ENCODE measurements at places on chromosomes 2 and 18.

DNA sequence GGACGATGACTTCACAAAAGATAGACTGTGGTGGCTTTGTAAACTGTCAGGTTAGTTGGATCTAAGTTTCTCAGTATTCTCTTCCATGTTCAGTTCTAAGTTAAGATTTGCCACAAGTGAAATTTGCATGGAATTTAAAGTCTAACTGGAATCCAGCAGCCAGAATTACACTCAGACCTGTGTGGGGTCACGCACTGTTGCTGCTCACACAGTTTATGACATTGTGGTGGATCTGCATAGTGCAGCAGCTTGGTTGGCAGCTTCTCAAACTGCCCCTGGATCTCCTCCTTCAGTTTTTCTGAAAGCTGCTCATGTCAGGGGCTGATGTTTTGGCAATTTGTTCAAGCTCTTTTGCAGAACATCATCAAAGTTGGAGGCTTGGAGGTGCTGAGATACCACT is 228.1 kb upstream of the KCNJ3 start:
- no peak for DNase-seq

DNA sequence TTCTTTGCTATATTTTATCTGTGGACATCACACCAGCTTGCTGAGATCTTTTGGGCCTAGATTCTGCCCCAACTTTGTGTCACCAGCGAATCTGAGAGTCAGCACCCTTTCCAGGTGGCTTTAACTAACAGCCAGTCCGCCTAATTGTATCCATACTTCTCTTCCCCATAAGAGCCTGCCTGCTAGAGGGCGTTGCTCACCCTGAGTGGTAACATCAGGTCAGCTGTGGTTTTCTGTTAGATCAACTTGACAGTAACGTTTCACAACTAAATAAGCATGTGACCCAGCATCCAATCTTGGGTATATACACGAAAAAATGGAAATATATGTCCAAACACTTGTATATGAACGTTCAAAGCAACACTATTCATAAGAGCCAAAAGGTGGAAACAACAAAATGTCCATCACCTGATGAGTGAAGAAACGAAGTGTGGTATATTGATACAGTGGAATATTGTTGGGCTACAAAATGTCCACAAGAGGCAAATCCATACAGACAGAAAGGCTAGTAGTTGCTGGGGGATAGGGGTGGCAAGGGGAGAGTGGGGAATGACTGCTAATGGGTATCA is 24.9 kb downstream of the EFHD1 start:
- DNase-seq = no peak

DNA sequence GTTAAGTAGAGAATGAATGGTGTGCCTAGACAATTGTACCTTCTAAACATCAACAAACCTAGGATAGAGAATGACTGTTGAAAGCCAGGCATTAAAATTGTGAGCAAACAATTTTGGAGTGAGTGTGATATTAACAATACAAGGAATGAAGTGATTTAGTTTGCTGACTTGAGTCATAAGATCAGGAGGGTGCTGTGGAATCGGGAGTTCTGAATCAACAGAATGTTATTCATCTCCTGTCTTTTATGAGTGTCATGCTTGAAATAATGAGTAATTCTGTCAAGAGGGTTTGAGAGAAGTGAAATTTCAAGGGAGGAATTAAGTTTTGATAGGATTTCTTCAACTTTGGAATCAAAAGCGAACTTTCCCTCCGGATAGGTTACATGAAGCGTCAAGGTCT is 214.4 kb upstream of the DSEL start:
- DNase-seq = no peak

GRCh38 chr2:115165529-115166109 is 723.2 kb downstream of the DPP10 start:
- DNase-seq = peak; percentile 6

DNA sequence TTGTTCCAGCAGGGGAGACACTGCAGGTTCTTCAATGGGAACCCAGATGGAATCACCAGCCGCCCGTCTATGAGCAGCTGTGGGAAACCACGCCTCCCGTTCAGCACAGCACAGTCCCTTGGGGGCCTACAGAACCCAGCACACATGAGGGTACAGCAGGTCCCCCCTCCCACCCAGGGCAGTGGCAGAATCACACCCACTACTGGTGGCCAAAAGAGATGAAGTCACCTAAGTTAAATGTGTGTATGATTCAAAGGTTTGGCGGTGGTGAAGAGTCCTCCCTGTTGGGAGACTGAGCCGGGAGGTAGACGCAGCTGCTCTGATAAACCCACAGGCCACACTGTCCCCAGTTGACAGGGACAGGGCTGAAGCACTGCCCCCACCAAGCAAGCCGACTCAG is 44.3 kb downstream of the L3MBTL4 start:
- DNase-seq = no peak

DNA sequence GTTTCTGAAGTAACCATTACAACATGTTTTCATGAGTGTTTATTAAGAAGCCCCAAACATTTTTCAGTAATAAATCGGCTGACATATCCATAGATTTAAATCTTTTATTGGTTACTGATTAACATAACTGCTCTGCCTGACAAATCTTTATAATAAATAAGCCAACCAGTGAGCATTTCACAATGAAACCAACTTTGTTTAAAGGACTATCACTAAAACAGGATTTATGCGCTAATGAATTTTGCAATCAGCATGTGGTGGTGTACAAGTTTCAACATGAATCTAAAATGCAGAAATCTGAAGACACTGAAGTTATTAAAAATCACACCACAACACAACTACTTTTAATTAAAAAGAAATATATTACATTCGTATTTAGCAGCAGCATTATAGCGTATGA is 166.7 kb downstream of the MEIS1 start:
- DNase-seq = no peak

GRCh38 chr2:224971214-224971613 is 71.1 kb downstream of the DOCK10 start:
- DNase-seq = no peak
